ENCODE measurements at places on chromosomes 5 and 9. TPM values are rescaled to one million over a fixed set of nuclear protein-coding genes. Genes with fewer than 3 reads are reported as not detected.

GOLGA1 gene
- 11.6 TPM for total RNA-seq

ANKRD33B gene
- 4.9 TPM for total RNA-seq

LCNL1 gene
- not detected for total RNA-seq

NOL6 gene
- total RNA-seq = 20.8 TPM

CATSPER3 gene
- total RNA-seq = not detected

LCN15 gene
- total RNA-seq = not detected

DNA sequence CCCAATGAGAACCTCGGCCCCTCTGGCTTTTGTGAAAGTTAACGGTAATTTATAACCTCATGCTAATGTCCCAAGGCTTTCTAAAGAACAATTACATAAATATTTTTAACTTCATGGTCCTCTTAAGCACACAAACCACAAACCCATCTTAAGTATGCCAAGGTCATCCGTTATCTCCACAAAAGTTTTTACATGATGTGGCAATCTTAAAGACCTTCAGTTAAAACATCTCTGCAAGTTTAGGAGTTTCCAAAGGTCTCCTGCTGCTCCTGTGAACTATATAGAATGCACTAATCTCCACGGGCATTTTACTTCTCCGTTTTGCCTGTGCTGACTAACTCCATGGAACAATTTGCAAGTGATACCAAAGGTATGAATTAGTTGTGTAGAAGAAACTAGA is 228.2 kb downstream of the TLE1 start:
- DNase-seq = no peak

- DNase-seq = no peak
Observed at GRCh38 chr5:137096149-137097103, 402.7 kb downstream of the SPOCK1 start.

DNA sequence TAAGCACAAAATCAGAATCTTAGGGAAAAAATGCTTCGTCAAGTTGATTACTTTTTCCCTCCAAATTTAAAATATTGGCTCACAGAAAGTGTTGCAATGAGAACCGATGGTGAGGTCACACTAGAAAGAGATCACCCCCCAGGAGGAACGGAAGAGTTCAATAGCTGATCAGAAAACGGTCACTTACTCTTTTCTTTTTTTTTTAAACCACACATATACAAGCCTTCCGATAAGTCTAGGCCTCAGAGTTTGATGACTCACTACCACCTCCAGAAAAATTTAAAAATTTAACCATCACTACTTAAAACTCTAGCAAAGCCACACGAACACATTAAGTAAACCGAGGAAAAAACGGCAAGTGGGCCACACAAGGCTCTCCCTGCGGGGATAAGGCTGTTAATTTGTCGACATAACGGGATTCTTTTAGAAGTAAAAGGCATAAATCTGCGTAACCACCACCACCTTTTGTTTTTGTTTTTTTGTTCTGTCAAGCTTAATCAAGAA is 1.2 kb downstream of the SURF4 start:
- DNase-seq = no peak

DNA sequence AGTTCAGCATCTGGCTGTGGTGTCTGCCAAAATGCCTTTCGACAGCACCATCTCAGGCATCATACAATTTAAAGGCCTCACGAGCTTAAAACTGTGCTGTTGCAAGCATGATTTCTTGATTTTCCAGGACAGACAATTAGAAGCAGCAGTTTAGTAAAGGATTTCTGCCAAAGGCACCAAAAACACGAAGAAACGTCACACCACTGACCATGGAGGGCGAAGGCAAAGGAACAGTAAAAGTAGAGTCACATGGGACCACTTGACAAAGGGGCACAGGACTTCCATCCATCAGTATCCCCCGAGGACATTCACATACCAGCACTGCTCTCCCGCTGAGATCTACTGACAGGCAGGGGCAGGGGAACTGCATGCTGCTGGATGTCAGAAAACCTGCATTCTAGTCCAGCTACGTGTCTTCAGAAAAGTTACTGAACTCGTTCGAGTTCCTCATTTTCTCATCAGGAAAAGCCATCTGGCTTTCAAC is 70.4 kb upstream of the FBXW11 start:
- DNase-seq = no peak

GRCh38 chr5:171640480-171640879 is 145.1 kb upstream of the SMIM23 start:
- DNase-seq = no peak

DNA sequence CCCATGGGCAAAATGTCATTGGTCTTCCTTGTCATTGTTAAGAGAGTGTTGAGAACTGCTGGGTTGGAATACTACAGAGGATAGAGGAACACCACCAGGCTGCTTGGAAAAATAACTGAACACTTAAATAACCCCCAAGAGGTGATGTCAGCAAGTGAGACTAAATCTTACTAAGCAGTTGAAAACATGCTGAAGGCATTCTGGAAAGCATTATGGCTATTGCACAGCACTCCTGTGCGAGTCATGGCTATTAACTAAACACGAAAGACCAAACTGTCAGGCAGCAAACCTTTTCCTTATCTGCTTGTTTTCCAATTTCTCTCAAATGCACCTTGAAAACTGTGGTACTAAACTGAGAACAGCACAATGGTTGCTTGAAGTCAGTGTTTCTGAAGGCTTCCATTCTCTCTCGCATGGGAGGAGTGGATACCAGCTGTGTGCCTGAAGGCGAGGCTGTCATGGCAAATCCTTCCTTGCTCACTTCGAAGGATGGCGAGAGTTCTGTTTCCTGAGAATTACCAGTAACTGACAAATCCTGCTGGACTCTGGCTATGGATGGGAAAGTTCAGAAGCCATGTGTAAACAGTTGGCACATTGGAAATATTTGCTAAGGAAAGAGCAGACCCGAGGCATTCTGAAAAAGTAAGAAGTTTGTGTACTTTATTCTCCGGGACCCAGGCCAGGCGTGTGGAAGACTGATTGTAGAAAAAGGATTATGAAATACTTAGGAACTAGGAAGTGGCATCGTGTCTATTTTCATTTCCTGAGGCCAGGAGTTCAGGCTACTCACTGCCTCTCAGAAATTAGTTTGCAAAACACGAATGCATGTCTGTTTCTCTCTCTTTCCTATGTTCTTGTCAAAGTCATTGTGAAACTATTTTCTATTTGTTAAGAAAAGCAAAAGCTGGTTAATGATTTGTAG is 182.1 kb downstream of the DMRT2 start:
- DNase-seq = no peak

- DNase-seq = no peak
Observed at GRCh38 chr9:85079349-85079748, 409.8 kb downstream of the NTRK2 start.

- no peak for DNase-seq
Observed at GRCh38 chr5:56102889-56103288, 108.1 kb upstream of the IL6ST start.

- DNase-seq = no peak
Observed at GRCh38 chr5:173496129-173496882, 120.1 kb downstream of the BOD1 start.

- no peak for DNase-seq
Observed at GRCh38 chr5:136594416-136594815, 229.1 kb upstream of the TRPC7 start.

Measured in thoracic aorta (tissue), 2 donors.